ENCODE measurements at places on chromosomes 5 and 9.
A peak's percentile ranks its signal among the peaks of the same experiment; 100 is the strongest.

- DNase-seq, result no peak
Observed at GRCh38 chr9:132056717-132057560, 22.7 kb downstream of the MED27 start.

GRCh38 chr9:27659571-27659970, 86.3 kb upstream of the C9orf72 start:
- DNase-seq, result no peak

- no peak for DNase-seq
Observed at GRCh38 chr5:107169867-107170266, 500.9 kb downstream of the EFNA5 start.

- DNase-seq, result no peak
Observed at GRCh38 chr5:145855763-145856267, 17.0 kb downstream of the GRXCR2 start.

GRCh38 chr5:129216001-129216400, 121.5 kb downstream of the ISOC1 start:
- no peak for DNase-seq

DNA sequence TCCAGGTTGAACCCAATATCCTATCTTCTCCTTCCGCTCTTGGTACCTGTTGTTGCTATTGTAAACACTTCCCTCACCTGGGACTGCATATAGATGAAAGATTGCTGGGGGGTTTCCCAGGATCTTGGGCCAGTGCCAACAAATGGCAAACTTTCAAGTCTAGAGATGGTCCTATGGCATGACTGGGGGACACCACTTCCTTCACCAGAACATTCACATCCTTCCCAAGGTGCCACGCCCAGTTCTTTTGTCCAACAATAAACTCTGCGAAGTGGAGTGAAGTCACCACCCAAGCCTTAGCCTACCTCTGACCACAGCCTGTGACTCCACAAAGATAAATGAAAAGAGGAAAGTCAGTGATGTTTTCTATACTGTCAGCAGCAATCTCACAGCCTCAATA, 34.4 kb downstream of the DOCK8 start:
- DNase-seq, result no peak

DNA sequence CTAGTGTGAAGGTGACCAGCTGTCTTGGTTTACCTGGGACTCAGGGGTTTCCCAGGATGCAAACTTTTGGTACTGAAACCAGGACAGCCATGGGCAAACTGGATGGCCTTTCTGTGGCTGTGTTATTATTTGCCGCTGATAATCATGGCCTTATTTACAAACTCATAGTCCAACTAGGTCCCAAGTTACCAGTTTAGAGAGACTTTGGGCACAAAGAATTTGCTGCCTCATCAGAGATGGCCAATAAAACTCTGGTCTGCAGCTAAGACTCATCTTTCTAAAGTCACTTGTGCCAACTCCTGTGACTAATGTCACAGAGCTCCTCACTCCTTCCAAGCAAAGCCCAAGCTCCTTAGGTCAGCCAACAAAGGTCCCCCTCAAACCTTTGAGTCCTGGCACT, 47.5 kb upstream of the PLPP6 start:
- DNase-seq, result no peak

DNA sequence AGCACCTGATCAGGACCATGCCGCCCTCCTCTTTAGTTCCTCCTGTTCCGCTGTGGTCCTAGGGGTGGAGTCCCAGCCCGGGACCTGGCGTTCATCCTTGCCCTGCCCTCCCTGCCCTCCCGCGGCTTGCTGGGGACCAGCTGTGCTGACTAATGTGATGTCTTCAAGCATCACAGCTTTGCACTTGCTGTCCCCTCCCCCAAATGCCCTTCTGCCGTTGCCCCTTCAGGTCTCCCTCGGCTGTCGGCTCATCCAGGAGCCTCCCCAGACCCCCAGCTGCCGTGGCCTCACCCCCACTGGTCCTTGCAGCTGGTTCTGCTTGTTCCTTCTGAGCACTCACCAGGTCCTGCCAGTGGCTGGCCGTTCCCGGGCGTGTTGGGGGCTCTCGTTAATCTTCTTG, 19.9 kb downstream of the RXRA start:
- DNase-seq, result no peak

DNA sequence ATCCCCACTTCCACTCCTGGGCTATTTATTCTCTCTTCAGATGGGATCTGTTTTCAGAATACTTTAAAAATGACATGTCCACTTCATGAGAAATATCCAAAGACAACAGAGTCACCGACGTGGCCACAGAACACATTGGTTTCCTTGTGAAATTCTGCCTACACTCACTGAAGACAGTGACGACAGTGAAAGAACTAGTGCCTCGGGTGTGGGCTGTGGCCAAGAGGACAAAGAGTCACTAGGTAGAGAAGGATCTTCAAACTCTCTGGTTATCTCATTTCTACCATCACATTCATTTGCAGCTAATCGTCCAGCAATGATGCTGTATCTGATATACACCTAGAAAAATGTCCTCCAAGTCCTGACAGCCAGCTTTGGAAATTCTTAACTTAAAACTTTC, 59.1 kb downstream of the HABP4 start:
- no peak for DNase-seq

GRCh38 chr9:76761448-76761847, 2.8 kb upstream of the PCA3 start:
- no peak for DNase-seq

GRCh38 chr5:72394688-72395087, 74.5 kb downstream of the PTCD2 start:
- no peak for DNase-seq

GRCh38 chr5:65858316-65858715, 68.1 kb upstream of the ERBIN start:
- no peak for DNase-seq

DNA sequence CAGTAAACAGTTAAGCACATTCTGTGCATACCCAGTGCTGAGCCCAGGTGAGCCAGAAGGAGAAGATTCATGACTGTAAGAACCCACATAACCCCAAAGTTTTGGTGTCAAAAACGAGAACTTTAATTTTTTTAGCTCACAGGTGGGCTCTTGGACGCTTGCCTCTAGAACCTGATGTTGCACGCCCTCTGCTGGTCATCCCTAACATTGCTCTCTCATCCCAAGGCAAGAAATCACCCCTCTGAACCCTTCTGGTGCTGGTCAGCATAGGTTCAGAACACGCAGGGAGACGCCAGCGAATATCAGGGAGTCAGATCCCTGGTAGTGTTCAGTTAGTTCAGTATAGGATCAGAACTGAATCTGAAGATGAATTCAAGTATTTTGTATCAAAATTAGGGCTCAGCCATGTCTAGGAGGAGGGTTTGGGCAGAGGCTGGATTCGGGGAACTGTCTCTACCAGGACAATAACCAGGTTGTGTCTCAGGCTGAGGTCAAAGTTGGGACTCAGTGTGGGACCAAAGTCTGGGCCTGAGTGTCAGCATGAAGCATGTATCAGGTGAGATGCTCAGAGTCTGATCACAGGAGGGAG, 4.1 kb upstream of the DNAJB5 start:
- DNase-seq, result peak; percentile 29

DNA sequence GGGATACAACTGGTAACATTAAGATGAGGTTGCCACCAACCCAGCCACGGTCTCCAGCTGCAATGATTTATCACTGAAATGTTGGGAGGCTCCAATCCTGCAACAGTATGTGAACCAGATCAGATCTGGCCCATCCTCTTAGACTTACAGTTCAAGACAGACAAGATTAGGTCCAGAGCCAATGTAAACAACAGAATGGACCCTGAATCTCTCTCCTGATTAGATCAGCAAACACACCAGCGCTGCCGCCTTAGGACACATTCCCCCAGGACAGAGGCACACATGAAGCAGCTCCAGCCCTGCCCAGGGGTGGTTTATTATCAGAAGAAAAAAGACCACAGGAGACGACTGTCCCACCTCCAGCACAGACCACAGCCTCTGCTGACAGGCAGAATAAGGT, 82.1 kb downstream of the SLIT3 start:
- no peak for DNase-seq

- DNase-seq, result no peak
Observed at GRCh38 chr5:174246743-174247142, 201.2 kb downstream of the NSG2 start.

GRCh38 chr5:150313501-150313900, 10.8 kb upstream of the ARSI start:
- no peak for DNase-seq

- DNase-seq, result no peak
Observed at GRCh38 chr9:101739311-101739710, 864 bp upstream of the GRIN3A start.

DNA sequence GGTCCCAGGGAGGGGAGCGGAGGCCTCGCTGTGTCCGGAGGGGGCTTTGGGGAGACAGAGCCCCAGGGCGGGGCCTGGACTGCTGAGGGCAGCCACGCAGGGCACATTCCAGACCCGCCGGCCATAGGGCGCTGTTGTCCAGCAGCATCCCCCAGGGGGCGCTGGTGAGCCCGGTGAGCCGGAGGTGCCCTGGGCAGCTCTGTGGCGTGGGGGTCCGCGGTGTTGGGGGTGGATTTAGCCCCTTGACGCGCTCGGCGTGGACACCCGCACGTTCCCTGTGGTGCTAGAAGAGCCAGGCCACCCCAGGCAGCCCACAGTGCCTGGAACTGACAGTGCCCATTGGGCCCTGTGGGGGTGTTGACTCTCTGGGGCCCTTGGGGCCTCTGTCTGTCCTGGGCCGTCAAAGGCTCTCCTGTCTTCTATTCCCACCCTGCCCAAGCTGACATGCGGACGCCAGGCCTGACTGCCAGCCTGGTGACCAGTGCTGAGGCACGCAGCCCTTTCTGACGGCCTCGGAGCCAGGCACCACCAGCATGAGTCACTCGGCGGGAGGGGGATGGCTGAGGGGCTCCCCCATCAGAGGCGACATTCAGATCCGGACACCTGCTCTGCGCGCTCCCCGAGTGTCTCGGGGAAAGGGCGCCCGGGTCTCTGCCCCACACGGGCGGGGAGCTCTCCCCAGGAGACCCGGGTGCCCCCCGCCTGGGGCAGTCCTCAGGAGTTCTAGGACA, 23.9 kb downstream of the TPPP start:
- DNase-seq, result peak; percentile 25

DNA sequence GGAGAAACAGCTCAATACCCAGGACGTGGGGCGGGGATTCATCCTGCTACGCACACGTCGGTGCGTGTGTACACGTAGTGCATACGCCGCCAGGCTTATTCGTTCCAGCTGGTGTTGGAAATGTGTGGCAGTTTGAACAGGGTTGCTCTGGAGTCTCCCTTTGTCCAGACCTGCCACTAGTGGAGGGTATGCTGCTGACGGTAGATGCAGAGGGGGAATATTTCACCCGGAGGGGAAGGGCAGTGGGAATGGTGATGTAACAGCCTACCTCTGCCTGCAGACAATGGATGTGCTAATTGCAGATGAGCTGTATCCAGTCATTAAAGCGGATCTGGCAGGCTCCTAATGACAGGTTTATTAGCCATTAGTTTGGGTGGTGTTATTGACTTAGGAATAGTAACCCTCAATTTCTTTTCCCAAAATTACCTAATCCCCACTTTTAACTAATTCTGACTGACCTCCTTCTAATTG, 142.7 kb downstream of the PAX5 start:
- no peak for DNase-seq

Data from activated gamma-delta T cell treated with anti-CD3 and anti-CD28 coated beads, Interleukin-2, amount 50 U/mL, for 16 hours (primary cell).